ENCODE measurements at places on chromosomes 5 and 9.

DNA sequence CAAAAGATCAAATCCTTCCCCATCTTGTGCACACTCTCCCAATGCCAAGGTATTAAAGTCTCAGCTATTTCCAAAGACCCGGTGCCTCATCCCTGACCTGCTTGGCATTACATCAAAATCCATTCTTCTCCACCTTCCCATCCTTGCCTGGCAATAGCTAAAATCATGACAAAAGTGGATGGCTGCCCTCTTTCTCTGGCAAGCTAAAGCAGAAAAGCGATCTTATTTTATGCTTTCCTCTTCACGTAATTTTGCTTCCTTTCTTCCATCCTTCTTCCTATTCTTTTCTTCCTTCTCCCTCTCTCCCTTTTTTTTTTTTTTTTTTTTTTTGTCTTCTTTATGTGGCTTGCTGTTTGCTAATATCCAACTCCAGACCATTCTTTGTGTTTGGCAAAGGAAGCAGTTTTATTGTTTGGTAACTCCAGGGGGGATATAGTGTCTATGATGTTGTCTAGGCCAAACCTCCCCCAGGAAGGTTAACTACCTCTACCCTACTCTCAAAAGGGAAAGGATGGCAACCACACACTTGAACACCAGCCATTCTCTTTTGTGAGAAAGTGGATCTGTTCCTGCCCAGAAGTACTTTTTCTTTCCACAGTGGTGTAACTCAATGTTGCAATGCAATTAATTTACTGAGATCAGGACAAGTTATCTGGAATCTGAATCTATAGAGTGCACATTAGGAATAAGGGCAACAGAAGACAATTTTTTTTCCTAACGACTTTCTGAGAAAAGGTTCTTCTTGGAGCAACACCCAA lies 120.9 kb upstream of the TMEM161B start:
- DNase-seq, result no peak

- DNase-seq, result no peak
Measured at GRCh38 chr5:3309538-3309937, 286.1 kb upstream of the IRX1 start.

DNA sequence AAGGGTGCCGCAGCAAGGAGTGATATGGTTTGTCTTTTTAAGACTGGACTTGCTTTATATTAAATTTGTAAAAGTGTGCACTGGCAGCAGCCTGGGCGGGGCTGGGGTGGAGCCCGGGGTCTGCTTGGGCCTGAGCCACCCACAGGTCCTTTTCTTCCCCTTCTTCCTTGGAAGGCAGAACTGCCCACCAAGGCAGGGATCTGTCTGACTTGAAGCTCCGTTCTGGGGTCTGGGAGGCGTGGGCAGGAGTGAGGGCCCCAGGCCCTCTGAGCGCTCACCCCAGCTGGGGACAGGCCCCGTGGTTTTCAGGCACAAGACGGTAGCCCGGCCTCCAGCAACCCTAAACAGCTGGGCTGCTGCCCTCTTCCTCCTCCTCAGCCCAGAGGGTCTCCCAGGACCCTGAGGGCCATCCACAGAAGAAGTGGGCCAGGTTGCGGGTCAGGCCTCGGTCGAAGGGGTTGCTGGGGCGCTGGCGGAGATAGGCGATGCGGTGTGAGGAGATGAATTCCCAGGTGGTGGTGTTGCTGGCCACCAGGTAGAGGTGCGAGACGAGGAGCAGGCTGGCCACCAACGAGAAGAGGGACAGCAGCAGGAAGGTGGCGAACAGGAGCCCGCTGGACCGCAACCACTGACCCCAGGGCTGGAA lies 3.0 kb downstream of the ZDHHC12 start:
- no peak for DNase-seq

DNA sequence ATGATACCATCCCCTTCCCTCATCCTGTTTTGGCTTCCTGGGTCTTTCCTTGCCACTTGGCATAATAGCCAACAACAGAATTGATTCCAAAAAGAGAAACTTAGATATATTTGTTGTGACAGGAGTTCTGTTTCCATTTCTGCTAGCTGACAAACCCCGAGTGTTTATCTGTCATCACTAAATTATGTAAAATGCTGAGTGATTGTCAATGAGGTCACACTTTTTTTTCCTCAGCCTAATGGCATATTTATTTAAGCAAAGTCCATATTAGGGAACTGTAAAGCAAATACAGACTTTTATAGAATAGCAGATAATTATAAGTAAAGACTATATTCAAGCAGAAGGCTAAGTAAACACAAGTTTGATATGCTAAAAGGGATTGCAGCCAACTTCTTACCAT lies 64.0 kb downstream of the RGS7BP start:
- no peak for DNase-seq
